Activated CD4-positive, alpha-beta T cell treated with anti-CD3 and anti-CD28 coated beads, Interleukin-2, amount 10 ng/mL, durations not matched to agents 24 days and 14 days (primary cell): ENCODE measurements at places on chromosomes 5 and 9. TPM values are rescaled to one million over a fixed set of nuclear protein-coding genes. Genes with fewer than 3 reads are reported as not detected.

GRCh38 chr9:96460882-96461281 lies 10.9 kb downstream of the HABP4 start:
- no peaks in the 10 kb centered on the region for H3K27me3 ChIP-seq
- H3K36me3 ChIP-seq = peaks cover 10% of the 10 kb centered on the region
- H3K27ac ChIP-seq = no peak overlapping the region
- no peak for DNase-seq
- H3K4me1 ChIP-seq = peaks cover 5% of the 10 kb centered on the region

DNA sequence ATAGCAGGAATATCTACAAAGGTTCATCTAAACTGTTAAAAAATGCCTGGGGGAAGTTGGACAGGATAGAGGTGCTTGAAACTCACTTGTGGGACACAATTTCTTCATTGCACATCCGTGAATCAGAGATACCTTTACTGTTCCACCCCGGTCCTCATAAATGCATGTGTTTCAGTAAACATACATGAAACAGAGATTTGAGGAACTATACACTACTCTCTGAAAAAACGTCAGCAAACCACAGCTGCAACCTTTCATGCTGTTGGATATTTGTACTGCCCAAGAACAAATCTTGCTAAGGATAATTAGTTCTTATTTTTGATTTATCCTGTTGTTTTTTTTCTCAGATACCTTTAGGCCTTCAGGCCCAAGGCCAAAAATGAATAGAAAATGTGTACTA lies 337.3 kb downstream of the KDM4C start:
- DNase-seq = no peak
- peaks cover 2% of the 10 kb centered on the region for H3K4me1 ChIP-seq
- H3K36me3 ChIP-seq = peaks cover 28% of the 10 kb centered on the region
- no peak overlapping the region for H3K27ac ChIP-seq
- no peak overlapping the region for H3K4me3 ChIP-seq

- no peak overlapping the region for H3K27ac ChIP-seq
- no peaks in the 10 kb centered on the region for H3K36me3 ChIP-seq
- no peak for DNase-seq
- no peaks in the 10 kb centered on the region for H3K27me3 ChIP-seq
- H3K4me1 ChIP-seq = peaks cover 13% of the 10 kb centered on the region
These were observed 99.5 kb downstream of the DAB2IP start for GRCh38 chr9:121750715-121751623.

DNA sequence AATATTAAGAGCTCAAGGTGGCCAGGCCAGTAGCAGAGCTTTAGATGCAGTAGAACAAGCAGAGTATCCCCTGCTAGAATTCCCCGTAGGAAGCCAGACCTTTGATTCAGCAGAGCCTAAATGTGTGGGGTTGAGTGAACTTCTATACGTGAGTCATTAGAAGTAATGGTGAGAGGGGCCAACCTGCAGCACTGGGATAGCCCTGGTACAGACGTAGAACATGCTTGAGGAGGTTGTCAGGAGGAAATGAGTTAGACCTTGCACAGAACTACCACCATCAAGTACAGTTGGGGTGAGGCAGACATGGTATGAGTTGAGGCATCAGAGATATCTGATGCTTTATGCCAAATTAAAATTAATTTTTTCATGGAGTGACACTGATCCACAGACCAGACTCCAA lies 42.0 kb downstream of the PDCD1LG2 start:
- peaks cover 53% of the 10 kb centered on the region for H3K36me3 ChIP-seq
- peaks cover 14% of the 10 kb centered on the region for H3K4me1 ChIP-seq
- no peak overlapping the region for H3K4me3 ChIP-seq
- no peak for DNase-seq
- H3K27me3 ChIP-seq = no peaks in the 10 kb centered on the region
- no peak overlapping the region for H3K27ac ChIP-seq

DNA sequence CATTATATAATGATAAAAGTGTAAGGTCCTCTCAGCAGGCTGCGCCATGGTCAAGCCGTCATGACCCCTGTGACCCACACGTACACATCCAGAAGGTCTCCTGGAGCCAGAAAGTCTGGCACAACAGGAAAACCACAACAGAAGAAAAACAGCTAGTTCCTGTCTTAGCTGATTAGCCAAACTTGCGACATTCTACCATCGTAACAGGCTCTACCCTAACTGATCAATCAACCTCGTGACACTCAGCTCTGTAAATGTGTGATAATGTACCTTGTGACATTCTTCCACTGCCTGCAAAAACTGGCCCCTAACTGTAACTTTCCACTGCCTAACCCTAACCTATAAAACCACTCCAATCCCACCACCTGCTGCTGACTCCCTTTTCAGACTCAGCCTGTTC lies 316.4 kb upstream of the TUSC1 start:
- no peaks in the 10 kb centered on the region for H3K4me1 ChIP-seq
- H3K36me3 ChIP-seq = no peaks in the 10 kb centered on the region
- DNase-seq = no peak

DNA sequence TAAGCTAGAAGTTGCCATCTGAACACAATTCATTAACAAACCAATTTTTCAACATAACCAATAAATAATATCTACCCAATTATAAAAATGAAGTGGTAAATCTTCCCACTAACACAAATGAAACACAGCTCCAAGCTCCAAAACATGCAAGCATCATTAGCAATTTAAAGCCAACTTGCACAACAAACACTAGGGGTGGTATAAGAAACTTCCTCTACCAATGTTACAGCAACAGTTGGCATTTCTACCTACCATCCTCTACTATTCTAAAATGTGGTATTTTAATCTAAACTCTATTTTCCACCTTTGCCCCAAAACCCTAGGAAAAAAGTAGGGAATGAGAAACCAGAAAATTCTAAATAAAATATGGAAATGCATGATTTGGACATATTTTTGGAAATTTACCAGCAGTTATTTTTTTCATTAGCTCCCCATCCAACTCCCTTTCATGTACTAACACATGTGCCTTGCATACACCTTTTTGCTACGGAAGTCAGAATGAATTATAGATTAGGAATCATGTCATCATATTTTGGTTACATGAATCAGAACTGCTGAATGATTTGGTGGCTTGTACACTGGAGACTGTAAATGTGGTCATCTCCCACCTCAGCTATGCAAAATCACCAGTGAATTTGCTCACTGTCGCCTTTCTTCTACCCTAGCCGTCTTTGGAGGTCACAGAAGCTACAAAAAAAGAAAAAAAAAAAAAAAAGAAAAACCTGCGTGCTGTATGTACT lies 4.1 kb downstream of the NR6A1 start:
- H3K4me1 ChIP-seq = peaks cover 22% of the 10 kb centered on the region
- H3K27ac ChIP-seq = no peak overlapping the region
- H3K4me3 ChIP-seq = no peak overlapping the region
- peaks cover 2% of the 10 kb centered on the region for H3K36me3 ChIP-seq

DNA sequence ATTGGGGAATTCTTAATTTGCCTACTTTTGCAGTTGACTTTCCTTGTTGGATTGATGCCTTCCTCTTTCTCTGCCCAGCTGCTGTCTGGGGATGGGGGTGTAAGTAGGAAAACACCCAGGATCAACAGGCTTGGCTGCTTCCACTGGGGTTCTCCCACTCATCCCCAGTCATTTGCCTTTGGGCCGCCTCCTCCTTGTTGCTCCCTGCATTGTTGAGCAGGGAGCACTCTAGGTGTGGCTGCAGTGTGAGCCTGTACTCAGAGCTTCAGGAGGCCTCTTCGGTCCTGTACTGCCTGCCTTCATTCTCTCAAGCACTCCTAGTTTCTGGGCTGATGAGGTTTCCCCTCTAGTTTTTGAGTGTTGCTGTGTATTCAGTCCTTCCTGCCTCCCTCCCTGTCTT lies 12.1 kb downstream of the RHOBTB3 start:
- H3K27me3 ChIP-seq = peaks cover 32% of the 10 kb centered on the region
- no peak overlapping the region for H3K4me3 ChIP-seq
- no peak overlapping the region for H3K27ac ChIP-seq
- no peak for DNase-seq

DNA sequence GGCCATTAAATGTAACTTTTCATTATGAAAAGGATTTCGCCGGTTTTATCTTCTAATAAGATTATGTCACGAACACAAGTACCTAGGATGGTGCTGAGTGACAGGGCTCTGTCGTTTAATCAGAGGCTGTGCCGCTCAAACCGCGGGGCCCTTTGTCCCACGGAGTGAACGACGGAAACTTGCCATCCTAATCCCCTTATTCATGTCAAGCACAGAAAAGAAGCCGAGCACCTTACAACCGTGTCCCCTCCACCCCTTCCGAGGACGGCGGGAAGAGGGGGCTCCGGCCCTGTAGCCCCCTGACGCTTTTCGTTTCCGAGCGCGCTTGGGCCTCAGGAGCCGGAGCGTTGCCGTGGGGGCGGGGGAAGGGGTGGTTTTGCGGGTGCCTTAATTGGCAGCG lies 11.2 kb downstream of the LMX1B start:
- H3K27ac ChIP-seq = no peak overlapping the region
- no peak overlapping the region for H3K4me3 ChIP-seq
- H3K27me3 ChIP-seq = peaks cover 89% of the 10 kb centered on the region
- H3K4me1 ChIP-seq = peaks cover 4% of the 10 kb centered on the region
- no peak for DNase-seq
- no peaks in the 10 kb centered on the region for H3K36me3 ChIP-seq

- no peak overlapping the region for H3K4me3 ChIP-seq
- no peak overlapping the region for H3K27ac ChIP-seq
- DNase-seq = no peak
- no peaks in the 10 kb centered on the region for H3K36me3 ChIP-seq
- H3K4me1 ChIP-seq = no peaks in the 10 kb centered on the region
- peaks cover 21% of the 10 kb centered on the region for H3K27me3 ChIP-seq
These were observed 3.8 kb upstream of the SYNPO start for GRCh38 chr5:150636391-150637244.

DNA sequence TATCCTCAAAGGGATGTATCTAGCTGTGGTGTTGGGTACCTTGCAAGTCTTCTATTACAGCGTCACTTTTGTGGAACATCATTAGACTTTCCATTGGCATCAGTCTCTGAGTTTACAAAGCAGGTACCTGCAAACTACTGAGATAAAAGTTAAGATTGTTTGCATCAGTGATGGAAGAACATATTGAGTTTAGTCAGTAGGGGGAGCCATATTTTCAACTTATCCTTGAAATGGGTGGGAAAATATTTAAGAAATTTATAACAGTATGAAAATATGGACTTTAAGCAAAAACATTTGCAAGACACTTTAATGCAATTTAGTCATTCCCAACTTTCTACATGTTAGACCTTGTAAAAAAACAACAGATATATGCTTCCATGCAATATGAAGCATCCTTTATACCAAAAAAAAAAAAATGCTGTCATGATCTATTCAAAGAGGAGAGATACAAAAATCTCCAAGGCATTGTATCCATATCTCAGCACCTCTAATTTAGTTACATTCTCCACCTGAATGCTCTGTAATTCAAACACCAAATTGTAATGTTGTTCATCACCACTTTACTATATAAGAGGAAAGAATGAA lies 98.6 kb upstream of the ADAMTS19 start:
- no peaks in the 10 kb centered on the region for H3K4me1 ChIP-seq
- H3K27ac ChIP-seq = no peak overlapping the region
- H3K27me3 ChIP-seq = no peaks in the 10 kb centered on the region
- no peaks in the 10 kb centered on the region for H3K36me3 ChIP-seq

DNA sequence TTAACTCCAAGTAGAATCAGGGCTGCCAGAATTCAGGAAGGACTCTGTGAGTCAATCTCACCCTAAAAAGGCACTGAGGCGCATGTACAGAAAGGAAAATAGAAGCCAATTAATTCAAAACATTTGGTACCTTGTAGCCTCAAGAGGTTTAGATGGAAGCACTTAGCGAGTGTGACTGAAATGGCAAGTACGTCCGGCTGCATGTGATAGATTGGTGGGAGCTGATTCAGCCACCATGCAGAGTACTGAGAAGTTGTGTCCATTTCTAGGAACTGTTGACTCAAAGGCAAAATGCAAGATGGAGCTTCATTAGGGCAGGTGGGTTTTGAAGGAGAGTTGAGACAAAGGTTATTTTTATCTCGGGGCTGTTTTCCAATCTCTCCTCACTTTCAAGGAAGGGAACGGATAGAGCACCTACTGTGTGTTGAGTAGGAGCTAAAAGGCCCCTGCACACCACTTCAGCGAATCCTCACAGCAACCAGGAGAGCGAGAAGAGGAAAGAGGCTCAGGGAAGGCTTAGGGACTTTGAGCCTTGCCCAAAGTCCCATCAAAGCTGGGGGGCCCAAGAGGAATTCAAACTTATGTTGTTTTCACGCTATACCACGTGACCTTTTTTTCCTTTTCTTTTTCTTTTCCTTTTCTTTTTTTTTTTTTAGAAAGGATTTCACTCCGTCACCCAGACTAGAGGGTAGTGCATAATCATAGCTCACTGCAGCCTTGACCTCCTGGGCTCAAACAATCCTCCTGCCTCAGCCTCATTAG lies 34.6 kb upstream of the CPEB4 start:
- H3K36me3 ChIP-seq = no peaks in the 10 kb centered on the region
- DNase-seq = no peak
- H3K27ac ChIP-seq = no peak overlapping the region
- H3K4me3 ChIP-seq = no peak overlapping the region

DNA sequence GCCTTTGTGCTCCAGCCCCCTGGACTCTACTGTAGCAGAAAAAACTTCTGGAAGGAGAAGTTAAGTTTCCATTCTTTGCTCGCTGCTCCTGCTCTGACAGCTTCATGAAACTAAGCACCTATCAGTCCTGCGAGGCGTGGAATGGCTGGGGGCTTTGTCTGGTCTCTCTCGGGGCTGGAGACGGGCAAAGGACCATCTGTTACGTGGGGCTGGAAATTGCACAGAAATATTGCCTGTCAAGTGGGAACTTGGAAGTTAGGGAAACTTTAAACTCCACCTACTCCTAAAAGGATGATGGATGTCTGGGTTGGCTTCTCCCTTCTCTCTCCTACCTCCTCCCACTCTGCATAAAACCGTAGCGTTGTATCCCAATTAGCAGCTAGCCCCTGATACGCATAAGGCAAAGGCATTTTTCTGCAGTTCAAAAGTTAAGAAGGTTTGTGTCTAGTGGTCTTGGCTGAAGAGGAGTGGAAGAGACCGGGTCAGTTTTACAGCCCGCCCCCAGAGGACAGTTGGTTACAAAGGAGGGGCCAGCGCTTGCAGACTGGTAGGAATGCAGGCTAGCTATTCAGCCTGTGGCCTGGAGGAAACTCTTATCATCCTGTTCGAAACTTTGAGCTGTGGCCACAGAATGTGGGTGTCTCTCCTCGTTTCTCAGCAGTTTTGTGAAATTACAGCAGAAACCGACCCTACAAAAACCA lies 1.3 kb downstream of the FBXL7 start:
- no peak overlapping the region for H3K4me3 ChIP-seq
- H3K27me3 ChIP-seq = peaks cover 28% of the 10 kb centered on the region
- H3K27ac ChIP-seq = no peak overlapping the region
- H3K36me3 ChIP-seq = no peaks in the 10 kb centered on the region
- DNase-seq = no peak

GRCh38 chr9:134546246-134546731 lies 95.3 kb upstream of the COL5A1 start:
- H3K4me3 ChIP-seq = no peak overlapping the region
- H3K36me3 ChIP-seq = no peaks in the 10 kb centered on the region
- no peak overlapping the region for H3K27ac ChIP-seq

The CCL27 gene
- 0.52 and 0.70 TPM in 2 replicates for total RNA-seq

The MLANA gene
- total RNA-seq = not detected in 2 replicates

The CMBL gene
- 0.35 and 2.0 TPM in 2 replicates for total RNA-seq

The ECSCR gene
- total RNA-seq = 1.6 and 1.7 TPM in 2 replicates
